T-helper 17 cell (primary cell): ENCODE measurements at places on chromosomes 6 and 20. TPM values are rescaled to one million over a fixed set of nuclear protein-coding genes. Genes with fewer than 3 reads are reported as not detected.

GRCh38 chr6:134784336-134784735 is 165.6 kb downstream of the ALDH8A1 start:
- DNase-seq: no peak

Gene SIM1
- not detected for total RNA-seq

DNA sequence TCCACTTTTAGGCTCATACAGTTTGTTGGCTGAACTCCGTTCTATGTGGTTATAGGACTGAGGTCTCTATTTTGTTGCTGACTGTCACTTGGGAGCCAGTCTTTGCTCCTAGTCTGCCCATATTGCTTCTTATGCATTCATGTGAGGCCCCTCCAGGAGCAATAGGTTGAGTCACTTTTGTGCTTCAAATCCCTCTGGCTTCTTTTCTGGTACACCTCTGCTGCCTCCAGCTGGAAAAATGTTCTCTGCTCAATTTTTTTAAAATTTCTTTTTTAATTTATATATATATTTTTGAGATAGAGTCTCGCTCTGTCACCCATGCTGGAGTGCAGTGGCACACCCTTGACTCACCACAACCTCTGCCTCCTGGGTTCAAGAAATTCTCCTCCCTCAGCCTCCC is 42.7 kb upstream of the NOX3 start:
- DNase-seq: no peak

DNA sequence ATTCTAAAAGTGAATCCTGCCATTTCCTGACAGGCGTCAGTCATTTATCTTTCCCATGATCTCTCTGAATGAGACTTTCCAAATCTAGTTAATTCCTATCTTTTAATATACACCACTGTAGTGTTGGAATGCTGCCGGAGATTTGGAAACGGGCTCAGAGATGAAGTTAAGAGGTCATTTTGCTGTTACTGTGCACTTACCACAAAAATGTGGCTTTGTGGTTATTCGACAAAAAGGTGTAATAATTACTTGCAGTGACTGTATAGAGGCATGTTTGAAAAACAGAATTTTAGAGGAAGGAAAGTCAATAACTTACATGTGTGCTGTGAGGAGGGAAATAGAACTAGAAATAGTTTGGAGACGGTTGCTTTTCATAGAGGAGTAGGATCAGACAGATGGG is 460.2 kb upstream of the BTBD3 start:
- no peak for DNase-seq

- DNase-seq: no peak
Measured at GRCh38 chr6:52588710-52589091, 11.8 kb upstream of the TRAM2 start.

GRCh38 chr6:129102741-129103140 is 219.8 kb downstream of the LAMA2 start:
- DNase-seq: no peak

- no peak for DNase-seq
Measured at GRCh38 chr6:124854338-124854922, 107.8 kb upstream of the RNF217 start.

Gene FAM120B
- total RNA-seq: 28.1 TPM

- no peak for DNase-seq
Measured at GRCh38 chr6:129731428-129731827, 21.5 kb upstream of the ARHGAP18 start.

DNA sequence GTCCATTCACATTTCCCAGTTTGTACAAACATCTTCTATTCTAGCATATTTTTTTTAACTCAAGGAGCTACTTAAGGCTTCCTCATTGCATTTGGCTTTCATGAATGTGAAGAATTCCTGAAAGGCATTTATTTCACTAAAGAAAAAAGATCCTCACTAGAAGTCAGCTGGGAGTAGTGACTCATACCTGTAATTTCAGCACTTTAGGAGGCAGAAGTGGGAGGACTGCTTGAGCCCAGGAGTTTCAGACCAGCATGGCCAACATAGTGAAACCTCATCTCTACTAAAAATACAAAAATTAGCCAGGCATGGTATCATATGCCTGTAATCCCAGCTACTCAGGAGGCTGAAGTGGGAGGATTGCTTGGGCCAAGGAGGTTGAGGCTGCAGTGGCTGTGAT is 30.9 kb upstream of the XRN2 start:
- DNase-seq: no peak

GRCh38 chr6:15255481-15255880 is 9.6 kb downstream of the JARID2 start:
- no peak for DNase-seq

DNA sequence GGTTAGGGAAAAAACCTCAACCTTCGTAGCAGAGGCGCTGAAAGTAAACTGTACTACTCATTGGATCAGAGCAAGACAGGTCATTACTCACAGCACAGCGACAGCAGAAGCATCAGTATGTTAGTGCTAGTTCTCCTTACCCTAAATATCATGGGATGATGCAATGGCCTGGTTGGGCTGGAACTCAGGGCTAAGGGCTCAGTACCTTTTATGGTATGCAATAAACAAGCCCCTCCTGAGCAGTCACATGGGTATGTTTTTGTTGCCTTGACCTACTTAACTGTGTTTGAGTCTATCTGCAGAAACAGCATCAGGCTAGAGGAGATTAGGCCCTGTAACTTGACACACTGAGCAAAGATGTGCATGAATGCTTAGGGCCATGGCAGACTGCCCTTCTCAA is 369.4 kb upstream of the IMPG1 start:
- DNase-seq: no peak

GRCh38 chr6:108083349-108083748 is 8.8 kb upstream of the OSTM1 start:
- no peak for DNase-seq

Gene FITM2
- 3.3 TPM for total RNA-seq

Gene ZNF311
- 0.10 TPM for total RNA-seq

GRCh38 chr6:98828941-98829411 is 5.4 kb upstream of the POU3F2 start:
- DNase-seq: no peak

GRCh38 chr6:40247516-40248115 is 313.4 kb upstream of the MOCS1 start:
- no peak for DNase-seq

Gene PDYN
- total RNA-seq: not detected

Gene GRM1
- total RNA-seq: not detected

DNA sequence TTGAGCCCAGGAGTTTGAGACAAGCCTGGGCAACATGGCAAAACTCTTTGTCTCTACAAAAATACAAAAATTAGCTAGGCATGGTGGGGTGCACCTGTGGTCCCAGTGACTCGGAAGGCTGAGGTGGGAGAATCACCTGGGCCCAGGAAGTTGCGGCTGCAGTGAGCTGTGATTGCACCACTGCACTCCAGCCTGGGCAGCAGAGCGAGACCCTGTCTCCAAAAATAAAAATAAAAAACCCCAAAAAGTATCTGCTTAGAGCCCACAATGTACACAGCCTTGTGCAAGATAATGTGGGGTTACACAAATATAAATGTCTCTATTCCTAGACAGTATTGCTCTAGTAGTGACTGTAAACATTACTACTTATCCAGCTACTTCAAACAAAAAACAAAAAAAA is 5.9 kb downstream of the ESF1 start:
- no peak for DNase-seq

Gene HDAC2
- total RNA-seq: 38.4 TPM

- DNase-seq: peak; percentile 33
Measured at GRCh38 chr20:58389324-58389967, 417 bp downstream of the VAPB start.

Gene FARS2
- total RNA-seq: 26.4 TPM

DNA sequence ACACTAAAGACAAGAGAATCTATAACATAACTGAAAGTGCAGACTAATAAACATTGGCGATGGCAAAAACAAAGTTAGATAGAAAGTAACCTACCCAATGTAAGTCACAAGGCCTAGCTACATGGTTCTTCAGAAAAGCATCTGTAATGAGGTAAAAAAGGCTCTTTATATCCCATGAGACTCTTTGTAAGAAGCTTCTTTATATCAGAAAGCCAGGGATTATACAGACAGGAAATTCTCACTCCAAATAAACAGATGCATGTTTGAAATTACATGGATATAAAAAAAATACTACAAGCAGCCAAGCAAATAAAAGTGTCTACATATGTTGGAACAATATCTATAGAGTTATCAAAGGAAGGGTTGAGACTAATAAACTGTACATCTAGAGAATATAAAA is 284.9 kb upstream of the NRSN1 start:
- no peak for DNase-seq

Gene CD24
- total RNA-seq: 3.3 TPM

Gene TRAPPC3L
- not detected for total RNA-seq

Gene HRH3
- not detected for total RNA-seq

DNA sequence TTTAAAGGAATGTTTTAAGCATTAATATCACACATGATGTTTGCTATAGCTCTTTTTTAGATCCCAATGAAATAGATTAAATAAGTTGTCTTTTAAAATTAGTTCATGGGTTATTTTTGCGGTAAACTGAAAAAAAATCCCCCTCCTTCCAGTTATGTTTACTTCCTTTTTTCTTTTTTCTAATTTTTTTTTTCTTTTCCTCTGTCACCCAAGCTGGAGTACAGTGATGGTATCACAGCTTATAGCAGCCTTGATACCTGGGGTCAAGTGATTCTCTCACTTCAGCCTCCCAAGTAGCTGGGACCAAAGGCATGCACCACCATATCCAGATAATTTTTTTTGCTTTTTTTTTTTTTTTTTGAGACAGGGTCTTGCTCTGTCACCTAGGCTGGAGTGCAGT is 17.8 kb upstream of the SCAF8 start:
- no peak for DNase-seq

DNA sequence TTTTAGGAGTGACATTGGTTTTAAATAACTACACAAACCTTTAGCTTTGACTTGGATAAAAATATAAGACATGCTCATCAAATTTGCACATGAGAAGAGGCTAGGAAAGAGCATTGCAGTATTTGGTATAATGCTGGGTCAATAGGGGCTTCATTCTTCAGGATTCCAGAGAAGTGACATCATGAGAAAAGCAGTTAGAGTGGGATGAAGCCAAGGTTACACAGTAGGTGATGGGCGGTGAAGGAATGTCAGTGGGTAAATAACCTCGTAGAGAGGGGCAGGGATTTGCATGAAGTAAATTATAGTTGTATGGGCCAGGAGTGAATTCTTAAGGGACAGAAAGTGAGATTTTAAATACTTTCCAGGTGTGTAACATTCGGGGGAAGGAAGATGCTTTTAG is 216.2 kb downstream of the RFPL4B start:
- no peak for DNase-seq

Gene MAK
- 0.78 TPM for total RNA-seq

- DNase-seq: no peak
Measured at GRCh38 chr6:47061309-47062300, 19.5 kb upstream of the ADGRF1 start.

DNA sequence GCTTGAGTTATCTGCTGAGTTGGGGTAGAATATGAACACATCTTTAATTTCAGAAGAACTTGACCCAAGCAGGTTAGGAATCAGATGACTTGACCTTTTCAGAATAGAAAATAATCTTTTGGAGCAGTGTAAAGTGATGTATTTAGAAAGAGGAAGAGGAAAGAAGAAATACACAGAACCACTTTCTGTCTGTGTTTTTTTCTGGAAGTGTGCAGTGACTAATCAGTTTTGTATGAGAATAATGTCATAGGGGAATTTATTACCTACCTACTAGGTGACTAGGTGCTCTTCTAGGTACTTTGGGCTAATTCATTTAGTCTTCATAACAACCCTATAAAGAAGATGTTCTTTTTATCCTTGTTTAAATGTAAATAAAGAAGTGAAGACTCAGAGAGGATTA is 3.0 kb downstream of the PPP1R14C start:
- no peak for DNase-seq

DNA sequence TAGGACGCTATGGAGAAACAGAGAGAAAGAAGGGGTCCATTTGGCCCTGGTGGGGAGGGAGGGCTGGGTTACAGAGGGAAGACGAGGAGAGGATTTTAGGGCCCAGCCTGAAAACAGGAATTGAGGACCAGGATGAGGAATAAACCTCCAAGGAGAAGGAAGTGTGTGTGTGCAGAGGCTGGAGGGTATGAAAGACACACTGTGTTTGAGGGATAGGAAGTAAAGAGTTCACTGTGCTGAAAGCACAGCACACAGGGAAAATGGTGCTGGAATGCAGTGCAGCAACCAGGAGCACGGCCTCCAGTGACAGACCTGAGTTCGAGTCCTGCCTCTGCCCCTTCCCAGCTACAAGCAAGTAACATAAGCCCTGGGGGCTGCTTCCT is 7.8 kb downstream of the MBOAT1 start:
- DNase-seq: no peak

- DNase-seq: no peak
Measured at GRCh38 chr20:33664762-33665144, 2.0 kb upstream of the ACTL10 start.

DNA sequence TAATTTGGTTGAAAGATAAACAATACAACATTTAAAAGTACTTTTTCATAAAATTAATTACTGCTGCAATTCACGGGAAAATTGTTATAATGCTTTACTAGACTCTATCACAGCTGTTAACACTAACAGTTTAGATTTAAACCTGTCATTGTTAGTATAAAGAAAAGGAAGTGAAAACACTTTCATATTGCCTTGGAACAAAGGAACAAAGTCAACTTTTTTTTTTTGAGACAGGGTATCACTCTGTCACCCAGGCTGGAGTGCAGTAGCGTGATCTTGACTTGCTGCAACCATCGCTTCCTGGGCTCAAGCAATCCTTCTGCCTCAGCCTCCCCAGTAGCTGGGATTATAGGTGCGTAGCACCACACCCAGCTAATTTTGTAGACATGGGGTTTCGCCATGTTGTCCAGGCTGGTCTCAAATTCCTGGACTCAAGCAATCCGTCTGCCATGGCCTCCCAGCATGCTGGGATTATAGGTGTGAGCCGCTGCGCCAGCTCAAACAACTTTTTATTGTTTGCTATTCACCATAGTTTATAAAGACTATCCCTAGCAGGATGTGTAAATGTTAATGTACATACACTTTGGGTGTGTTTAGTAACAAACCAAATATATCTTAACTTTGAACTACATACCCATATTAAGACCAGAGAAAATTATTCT is 22.1 kb downstream of the SLC35A1 start:
- no peak for DNase-seq

Gene BPIFB4
- total RNA-seq: not detected

DNA sequence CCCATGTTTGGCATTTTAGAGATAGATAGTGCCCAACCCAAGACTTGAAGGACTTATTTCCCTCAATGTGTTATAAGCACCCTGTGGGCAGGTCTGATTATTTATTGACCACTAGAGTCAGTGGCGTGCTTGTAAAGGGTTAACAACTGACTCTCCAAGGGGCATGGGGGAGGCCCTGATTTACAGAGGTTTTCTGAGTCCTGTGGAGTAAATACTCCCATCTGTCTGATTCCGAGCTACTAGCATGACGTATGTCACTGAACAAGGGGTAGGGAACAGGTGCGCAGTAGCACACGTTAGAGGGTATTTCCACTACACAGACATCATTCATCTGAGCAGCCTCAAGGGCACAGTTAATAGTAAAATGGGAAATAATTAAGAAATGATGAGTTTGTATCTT is 17.4 kb upstream of the TRAM2 start:
- DNase-seq: no peak

DNA sequence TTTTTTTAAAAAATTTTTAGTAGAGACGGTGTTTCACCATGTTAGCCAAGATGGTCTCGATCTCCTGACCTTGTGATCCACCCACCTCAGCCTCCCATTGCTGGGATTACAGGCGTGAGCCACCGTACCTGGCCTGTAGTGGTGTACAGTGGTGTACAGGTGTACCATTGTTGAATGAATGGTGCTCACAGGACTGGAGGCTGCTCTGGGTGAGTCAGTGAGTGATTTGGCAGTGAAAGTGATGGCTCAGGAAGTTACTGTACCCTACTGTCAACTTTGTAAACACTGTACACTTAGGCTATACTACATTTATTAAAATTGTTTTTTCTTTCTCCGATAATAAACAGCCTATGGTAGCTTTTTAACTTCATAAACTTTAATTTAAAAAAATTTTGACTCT is 122.8 kb upstream of the EEF1E1 start:
- no peak for DNase-seq
